ENCODE measurements at places on chromosomes 2 and 18. TPM values are rescaled to one million over a fixed set of nuclear protein-coding genes. Genes with fewer than 3 reads are reported as not detected.
A peak's percentile ranks its signal among the peaks of the same experiment; 100 is the strongest.

PSD4 gene
- total RNA-seq = 335 TPM

DIPK1C gene
- total RNA-seq = not detected

DNA sequence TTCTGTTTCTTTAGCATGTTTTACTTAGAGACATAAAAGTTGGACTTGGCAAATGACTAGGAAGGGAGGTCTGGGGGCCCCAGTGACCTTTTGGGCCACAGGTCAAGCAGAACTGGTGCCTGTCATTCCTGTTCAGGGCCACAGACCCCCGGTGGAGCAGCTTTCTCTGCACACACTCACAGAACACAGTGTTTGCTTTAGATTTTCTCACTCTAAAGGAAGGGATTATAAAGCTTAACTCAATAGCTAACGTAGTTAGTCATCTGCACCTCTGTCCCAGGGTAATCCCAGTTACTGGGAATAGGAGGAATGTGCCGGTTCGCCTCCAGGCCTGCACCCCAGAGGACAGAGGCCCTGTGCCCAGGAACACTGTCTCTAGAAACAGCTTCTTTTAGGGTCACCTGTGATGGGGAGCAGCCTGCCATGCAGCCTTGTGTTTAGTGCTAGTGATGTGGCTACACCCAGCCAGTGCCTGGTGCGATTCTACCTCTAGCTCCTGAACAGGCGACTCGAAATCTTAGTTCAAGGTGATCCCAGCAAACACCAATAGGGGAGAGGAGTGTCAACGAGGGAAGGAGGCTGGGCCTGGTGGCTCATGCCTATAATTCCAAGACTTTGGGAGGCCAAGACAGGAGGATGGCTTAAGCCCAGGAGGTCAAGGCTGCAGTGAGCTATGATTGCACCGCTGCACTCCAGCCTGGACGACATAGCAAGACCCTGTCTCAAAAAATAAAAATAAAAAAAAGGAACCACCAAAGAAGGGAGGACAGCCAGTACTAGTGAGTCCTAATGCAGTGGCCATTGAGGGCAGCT, 11.6 kb downstream of the SPATA3 start:
- no peak for DNase-seq
- peaks cover 5% of the 10 kb centered on the region for H3K36me3 ChIP-seq
- no peak overlapping the region for H3K27ac ChIP-seq
- H3K4me1 ChIP-seq = no peaks in the 10 kb centered on the region

DNA sequence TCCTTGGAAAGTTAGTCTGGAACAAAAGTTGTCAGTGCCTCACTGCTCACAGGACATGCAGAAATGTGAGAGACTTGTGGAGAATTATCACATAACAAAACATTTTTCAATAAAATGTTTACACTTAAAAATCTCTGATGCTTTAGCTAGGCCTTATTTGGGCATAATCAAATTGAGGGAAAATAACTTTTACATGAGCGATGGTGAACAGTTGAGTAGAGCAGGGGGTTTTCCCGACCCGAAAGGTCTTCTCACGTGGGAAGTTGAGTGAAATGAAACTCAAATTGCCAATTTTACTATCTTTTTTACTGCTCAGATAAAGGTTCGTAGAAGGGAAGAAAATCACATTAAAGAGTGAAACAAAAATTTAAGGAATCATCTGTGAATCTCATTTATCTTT, 465.6 kb downstream of the MTX2 start:
- no peak overlapping the region for H3K27ac ChIP-seq
- peaks cover 9% of the 10 kb centered on the region for H3K27me3 ChIP-seq
- no peak overlapping the region for H3K4me3 ChIP-seq
- H3K36me3 ChIP-seq = no peaks in the 10 kb centered on the region

- no peak for DNase-seq
- H3K27ac ChIP-seq = no peak overlapping the region
- H3K36me3 ChIP-seq = no peaks in the 10 kb centered on the region
- H3K4me1 ChIP-seq = no peaks in the 10 kb centered on the region
- H3K4me3 ChIP-seq = no peak overlapping the region
Measured at GRCh38 chr18:67805261-67805660, 288.7 kb upstream of the DSEL start.

DNA sequence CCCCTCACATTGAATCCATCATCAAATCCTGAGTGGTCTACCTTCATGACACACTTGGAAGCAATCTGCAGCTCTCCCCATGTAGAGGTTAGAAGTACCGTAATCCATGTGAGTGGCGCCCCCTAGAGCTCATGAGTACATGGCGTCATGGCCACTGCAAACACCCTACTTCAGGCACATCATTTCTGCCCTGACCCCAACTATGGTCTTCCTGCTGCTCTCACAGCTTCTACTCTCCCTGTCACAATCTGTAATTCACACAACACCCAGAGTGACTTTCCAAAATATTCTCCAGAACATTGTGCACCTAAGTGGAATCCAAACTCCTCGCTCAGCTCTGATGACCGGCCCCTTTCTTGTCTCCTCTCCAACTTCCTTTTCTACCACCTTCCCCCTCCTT, 141.9 kb downstream of the ANKRD44 start:
- peaks cover 28% of the 10 kb centered on the region for H3K36me3 ChIP-seq
- H3K27ac ChIP-seq = peak overlapping the region; percentile 1
- H3K27me3 ChIP-seq = no peaks in the 10 kb centered on the region
- peak; percentile 74 for DNase-seq

DNA sequence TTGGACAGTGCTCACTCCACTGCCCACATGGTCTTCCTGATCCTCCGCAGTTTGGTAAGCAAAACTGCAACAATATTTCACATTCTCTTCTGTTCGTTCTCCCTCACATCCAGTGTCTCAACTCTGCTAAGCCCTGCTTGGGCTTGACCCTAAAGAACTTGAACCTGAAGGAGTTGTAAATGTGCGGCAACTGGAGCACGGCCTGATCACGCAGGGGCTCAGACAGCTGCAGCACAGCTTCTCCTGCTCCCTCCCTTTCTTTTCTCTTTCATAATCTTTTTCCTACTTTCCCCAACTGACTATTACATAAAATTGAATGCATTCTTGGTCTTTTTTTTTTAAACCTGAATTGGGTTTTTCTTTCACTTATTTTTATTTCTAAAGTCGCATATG, 10.2 kb downstream of the CYRIA start:
- H3K36me3 ChIP-seq = no peaks in the 10 kb centered on the region
- H3K27me3 ChIP-seq = peaks cover 2% of the 10 kb centered on the region
- no peak overlapping the region for H3K4me3 ChIP-seq
- H3K27ac ChIP-seq = no peak overlapping the region
- H3K4me1 ChIP-seq = no peaks in the 10 kb centered on the region

DNA sequence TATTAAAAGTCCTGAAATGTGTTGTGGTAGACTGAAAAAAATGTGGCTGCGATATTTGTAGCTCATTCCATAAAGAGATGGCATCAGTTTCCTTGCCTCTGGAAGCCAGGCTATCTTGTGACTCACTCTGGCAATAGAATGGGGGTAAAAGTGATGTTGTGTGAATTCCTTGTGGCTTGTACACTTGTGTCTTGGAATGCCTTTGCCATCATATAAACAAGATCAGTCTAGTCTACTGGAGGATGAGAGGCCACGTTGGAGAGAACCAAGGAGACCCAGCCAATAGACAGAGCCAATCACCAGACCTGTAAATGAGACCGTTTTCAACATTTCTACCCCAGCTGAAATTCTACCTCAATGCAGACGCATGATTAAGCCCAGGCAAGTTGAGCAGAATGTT, 254.1 kb downstream of the TRIB2 start:
- peaks cover 12% of the 10 kb centered on the region for H3K4me1 ChIP-seq
- peaks cover 24% of the 10 kb centered on the region for H3K27me3 ChIP-seq
- DNase-seq = no peak
- no peak overlapping the region for H3K27ac ChIP-seq

DNA sequence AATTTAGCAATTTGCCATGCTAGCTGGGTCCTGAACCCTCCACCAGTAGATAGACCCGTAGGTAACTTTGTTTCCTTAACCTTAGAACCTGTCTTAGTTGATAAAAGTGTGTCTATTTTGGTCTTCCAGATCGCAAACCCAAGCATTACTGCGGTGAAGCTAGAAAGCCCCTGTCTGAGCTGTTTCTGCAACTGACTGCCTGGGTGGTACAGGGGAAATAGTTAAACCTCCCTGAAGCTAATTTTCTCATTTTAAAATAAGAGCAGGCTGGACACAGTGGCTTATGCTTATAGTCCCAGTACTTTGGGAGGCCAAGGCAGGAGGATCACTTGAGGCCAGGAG, 101.7 kb upstream of the MSH2 start:
- H3K36me3 ChIP-seq = no peaks in the 10 kb centered on the region
- H3K4me1 ChIP-seq = peaks cover 11% of the 10 kb centered on the region
- H3K27me3 ChIP-seq = peaks cover 37% of the 10 kb centered on the region

DNA sequence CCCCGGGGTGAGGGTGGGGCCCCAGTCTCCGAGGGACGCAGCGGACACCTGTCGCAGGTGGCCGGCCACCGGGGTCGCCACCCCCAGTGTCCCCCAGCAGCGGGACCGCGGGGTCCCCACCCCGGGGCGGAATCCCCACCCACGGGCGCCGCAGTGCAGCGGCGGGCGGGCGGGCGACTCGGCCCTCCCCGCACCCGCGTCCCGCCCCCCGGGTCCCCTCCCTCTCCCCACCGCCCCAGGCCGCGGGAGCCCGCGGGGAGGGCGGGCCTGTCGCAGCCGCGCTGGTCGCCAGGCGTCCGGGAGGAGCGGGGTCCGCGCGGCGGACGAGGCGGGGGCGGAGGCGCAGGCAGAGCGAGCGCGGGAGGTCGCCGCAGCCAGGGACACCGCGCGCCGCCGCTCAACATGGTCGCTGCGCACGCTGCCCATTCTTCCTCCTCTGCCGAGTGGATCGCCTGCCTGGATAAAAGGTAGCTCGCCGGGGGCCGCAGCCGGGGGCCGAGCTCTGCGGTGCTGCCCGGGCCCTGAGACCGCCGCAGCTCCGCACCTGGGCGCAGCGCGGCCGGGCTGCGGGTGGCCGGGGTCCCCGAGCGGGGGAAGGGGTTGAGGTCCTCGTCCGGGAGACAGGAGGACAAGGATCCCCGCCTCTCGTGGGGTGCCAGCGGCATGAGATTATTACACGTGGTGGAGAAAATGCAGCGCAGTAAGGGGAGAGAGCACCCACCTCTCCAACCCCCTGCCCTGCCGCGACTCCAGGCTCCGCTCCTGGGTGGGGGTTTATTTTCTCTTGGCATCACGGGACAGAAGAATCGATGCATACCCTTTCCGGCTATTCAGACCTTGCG, at the start of gene RAPGEF4:
Gene RAPGEF4 (plus strand): TSS at position 264 of the 842 bp plus-strand sequence. CDS start 139 bp downstream, at position 403.
- no peak for DNase-seq
- H3K36me3 ChIP-seq = no peaks in the 10 kb centered on the region
- no peak within 1 kb of the TSS for H3K27ac ChIP-seq
- H3K4me1 ChIP-seq = peaks cover 6% of the 10 kb centered on the region

- peaks cover 15% of the 10 kb centered on the region for H3K36me3 ChIP-seq
- peaks cover 3% of the 10 kb centered on the region for H3K4me1 ChIP-seq
- DNase-seq = no peak
- no peak overlapping the region for H3K27ac ChIP-seq
- H3K27me3 ChIP-seq = no peaks in the 10 kb centered on the region
Measured at GRCh38 chr2:203399031-203399430, 70.8 kb downstream of the ABI2 start.

DNA sequence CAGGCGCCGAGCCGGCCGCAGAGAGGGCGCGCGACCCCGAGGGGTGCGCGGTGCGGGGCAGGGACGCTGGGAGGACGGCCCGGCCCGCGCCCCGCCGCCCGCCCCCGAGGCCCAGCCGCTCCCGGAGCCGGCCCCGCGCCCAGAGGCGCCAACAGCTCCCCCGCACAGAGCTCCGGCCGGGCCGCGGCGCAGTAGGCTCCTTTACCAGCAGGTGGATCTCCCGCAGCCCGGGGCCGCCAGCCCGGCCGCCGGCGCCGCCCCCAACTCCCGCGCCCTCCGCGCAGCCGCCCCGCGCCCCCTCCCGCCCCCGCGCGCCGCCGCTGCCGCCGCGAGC, 258 bp downstream of the MGAT4A start:
- peak; percentile 58 for DNase-seq
- H3K27ac ChIP-seq = peak overlapping the region; percentile 89
- no peaks in the 10 kb centered on the region for H3K27me3 ChIP-seq
- peaks cover 62% of the 10 kb centered on the region for H3K4me1 ChIP-seq
- peak overlapping the region; percentile 88 for H3K4me3 ChIP-seq
- H3K36me3 ChIP-seq = peaks cover 46% of the 10 kb centered on the region

Measured in activated CD4-positive, alpha-beta T cell treated with anti-CD3 and anti-CD28 coated beads, Interleukin-2, amount 10 ng/mL, durations not matched to agents 7 days and 5 days (primary cell).